Activated CD8-positive, alpha-beta memory T cell treated with anti-CD3 and anti-CD28 coated beads, Interleukin-2, amount 10 ng/mL, durations not matched to agents 7 days and 5 days (primary cell): ENCODE measurements at places on chromosomes 12 and 14. TPM values are rescaled to one million over a fixed set of nuclear protein-coding genes. Genes with fewer than 3 reads are reported as not detected.

- H3K36me3 ChIP-seq, result peaks cover 51% of the 10 kb centered on the region
- peak overlapping the region; percentile 42 for H3K4me3 ChIP-seq
- DNase-seq, result no peak
Observed at GRCh38 chr14:101859538-101859902, 98.0 kb downstream of the PPP2R5C start.

DNA sequence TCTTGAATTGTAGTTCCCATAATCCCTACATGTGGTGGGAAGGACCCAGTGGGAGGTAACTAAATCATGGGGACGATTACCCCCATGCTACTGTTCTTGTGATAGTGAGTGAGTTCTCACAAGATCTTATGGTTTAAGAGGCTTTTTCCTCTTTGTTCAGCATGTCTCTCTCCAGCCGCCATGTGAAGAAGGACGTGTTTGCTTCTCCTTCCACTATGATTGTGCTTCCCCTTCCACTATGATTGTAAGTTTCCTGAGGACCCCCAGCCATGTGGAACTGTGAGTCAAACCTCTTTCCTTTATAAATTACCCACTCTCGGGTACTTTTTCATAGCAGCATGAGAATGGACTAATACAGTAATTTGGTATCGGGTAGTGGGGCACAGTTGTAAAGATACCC, 97.3 kb downstream of the PPP1R12A start:
- no peak for DNase-seq
- peaks cover 66% of the 10 kb centered on the region for H3K36me3 ChIP-seq
- H3K27me3 ChIP-seq, result no peaks in the 10 kb centered on the region
- H3K4me1 ChIP-seq, result peaks cover 19% of the 10 kb centered on the region
- H3K27ac ChIP-seq, result no peak overlapping the region

GRCh38 chr12:64682572-64683277, 72.4 kb downstream of the RASSF3 start:
- no peak for DNase-seq
- H3K4me1 ChIP-seq, result peaks cover 86% of the 10 kb centered on the region
- H3K36me3 ChIP-seq, result peaks cover 37% of the 10 kb centered on the region
- no peaks in the 10 kb centered on the region for H3K27me3 ChIP-seq
- peak overlapping the region; percentile 76 for H3K27ac ChIP-seq

DNA sequence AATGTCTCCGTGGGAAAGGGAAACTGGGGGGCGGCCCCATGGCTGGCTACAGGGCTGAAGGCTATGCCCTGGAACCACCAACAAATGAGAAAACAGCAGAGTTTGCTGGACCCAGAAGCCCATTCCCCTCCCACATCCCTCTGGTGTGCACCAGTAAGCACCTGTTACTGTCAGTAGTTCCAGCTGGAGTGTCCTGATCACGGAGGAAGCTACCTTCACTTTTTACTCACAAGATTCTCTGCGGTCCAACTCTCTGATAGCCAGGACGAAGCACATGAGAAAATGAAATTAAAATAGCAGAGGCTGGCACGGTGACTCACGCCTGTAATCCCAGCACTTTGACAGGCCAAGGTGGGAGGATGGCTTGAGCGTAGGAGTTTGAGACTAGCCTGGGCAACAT, 22.7 kb upstream of the MEG3 start:
- H3K27me3 ChIP-seq, result peaks cover 17% of the 10 kb centered on the region
- no peak for DNase-seq
- no peaks in the 10 kb centered on the region for H3K36me3 ChIP-seq
- H3K27ac ChIP-seq, result no peak overlapping the region
- no peaks in the 10 kb centered on the region for H3K4me1 ChIP-seq

GRCh38 chr14:87805315-87805723, 187.7 kb downstream of the GALC start:
- H3K4me3 ChIP-seq, result no peak overlapping the region
- H3K4me1 ChIP-seq, result no peaks in the 10 kb centered on the region
- H3K36me3 ChIP-seq, result no peaks in the 10 kb centered on the region
- DNase-seq, result peak; percentile 61
- no peak overlapping the region for H3K27ac ChIP-seq

DNA sequence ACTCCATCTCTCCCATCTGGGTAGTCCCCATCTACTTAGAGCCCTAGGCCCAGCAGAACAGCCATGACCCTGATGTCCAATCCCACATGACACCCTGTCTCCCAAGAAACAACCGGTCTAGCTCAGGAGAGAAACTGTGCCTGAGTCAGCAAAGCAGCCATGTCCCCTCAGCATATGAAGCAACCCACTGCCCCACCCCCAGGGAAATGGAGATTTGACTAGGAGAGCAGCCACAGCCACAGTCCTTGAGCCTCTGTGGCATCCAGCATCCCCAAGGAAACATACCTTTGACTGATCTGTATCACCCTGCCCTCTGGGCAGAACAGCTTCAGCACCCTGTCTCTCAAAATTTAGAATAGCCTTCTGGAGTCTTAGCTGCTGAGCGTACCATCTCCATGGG, 641.9 kb upstream of the FBXO33 start:
- no peak overlapping the region for H3K27ac ChIP-seq
- no peaks in the 10 kb centered on the region for H3K27me3 ChIP-seq
- no peak overlapping the region for H3K4me3 ChIP-seq
- no peak for DNase-seq
- no peaks in the 10 kb centered on the region for H3K4me1 ChIP-seq
- H3K36me3 ChIP-seq, result no peaks in the 10 kb centered on the region

DNA sequence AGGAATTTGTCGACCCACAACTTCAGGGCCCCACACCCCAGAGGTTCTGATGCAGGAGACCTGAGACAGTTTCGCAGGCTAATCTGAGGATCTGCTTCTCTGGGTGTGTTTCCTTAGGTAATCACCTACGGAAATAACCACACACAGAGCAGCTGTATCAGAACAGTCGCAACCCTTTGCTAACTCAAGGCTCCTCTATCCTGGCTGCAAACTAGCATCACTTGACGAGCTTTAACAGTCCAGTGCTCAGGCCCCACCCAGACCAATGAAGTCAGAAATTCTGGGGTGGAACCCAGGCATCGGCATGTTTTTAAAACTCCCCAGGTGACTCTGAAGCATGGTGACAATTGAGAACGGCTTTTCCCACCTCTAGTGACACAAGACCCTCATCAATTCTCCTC, 20.7 kb downstream of the SLC7A7 start:
- H3K27me3 ChIP-seq, result peaks cover 36% of the 10 kb centered on the region
- no peak overlapping the region for H3K4me3 ChIP-seq
- no peak overlapping the region for H3K27ac ChIP-seq
- no peak for DNase-seq

GRCh38 chr12:24760606-24761378, 188.1 kb downstream of the BCAT1 start:
- no peak overlapping the region for H3K4me3 ChIP-seq
- peaks cover 3% of the 10 kb centered on the region for H3K4me1 ChIP-seq
- H3K27ac ChIP-seq, result no peak overlapping the region

- no peak overlapping the region for H3K4me3 ChIP-seq
- H3K4me1 ChIP-seq, result no peaks in the 10 kb centered on the region
- H3K36me3 ChIP-seq, result no peaks in the 10 kb centered on the region
- DNase-seq, result no peak
- H3K27ac ChIP-seq, result no peak overlapping the region
- H3K27me3 ChIP-seq, result no peaks in the 10 kb centered on the region
Observed at GRCh38 chr14:89848165-89848564, 106.4 kb downstream of the EFCAB11 start.

DNA sequence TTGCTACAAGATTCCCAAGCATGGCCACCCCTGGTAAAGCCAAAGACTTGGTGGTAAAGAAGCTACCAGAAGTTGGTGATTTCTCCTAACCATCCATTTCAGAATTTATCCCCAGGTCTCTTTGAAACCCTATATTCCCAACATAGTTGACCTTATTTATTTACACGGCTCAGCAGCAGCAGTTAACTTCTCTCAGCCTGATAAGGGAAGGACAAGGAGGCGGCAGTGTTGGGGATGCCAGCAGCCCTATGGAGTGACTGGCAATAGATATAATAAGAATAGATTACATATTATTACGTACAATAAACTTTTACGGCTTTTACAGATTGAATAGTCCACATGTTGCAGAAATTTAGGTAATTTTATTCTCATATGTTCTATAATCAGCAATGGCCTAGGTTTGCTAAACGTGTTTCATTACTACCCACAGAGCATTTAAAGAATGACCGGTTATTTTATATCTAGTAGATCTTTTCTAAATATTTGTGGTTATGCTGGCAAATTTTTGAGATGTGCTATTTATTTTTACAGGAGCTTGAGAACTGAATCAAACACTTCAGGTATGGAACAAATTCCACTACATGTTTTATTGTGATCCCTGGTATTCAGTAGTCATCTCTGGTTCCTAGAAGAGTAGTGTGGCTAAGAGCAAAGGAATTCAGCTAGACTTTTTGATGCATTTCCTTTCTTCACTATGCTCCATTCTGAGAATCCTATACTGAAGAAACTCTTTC, 19.8 kb upstream of the PALS1 start:
- no peak for DNase-seq
- no peaks in the 10 kb centered on the region for H3K4me1 ChIP-seq
- H3K4me3 ChIP-seq, result no peak overlapping the region

DNA sequence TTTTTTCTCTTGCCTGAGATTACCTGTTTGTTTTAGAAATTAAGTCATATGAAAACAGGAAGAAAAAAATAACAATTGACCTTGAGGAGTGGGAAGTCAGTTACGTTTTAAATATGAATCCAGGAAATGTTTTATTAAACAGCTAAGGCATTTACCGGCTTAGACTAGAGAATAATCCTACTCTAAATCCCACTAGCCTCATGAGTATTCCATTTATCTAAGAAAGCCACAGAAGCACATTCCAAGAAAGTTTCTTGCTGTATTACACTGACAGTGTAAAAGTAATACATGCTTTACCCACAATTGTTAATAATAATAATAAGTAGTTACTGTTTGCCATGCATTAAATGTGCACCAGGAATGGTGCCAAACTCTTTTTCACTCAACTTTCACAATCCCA, 90.9 kb downstream of the BMP4 start:
- no peaks in the 10 kb centered on the region for H3K27me3 ChIP-seq
- H3K27ac ChIP-seq, result no peak overlapping the region
- no peaks in the 10 kb centered on the region for H3K4me1 ChIP-seq
- no peak overlapping the region for H3K4me3 ChIP-seq
- no peak for DNase-seq

GRCh38 chr12:94149781-94150239, 1.4 kb downstream of the PLXNC1 start:
- H3K27me3 ChIP-seq, result peaks cover 64% of the 10 kb centered on the region
- peaks cover 8% of the 10 kb centered on the region for H3K36me3 ChIP-seq
- H3K27ac ChIP-seq, result no peak overlapping the region
- H3K4me1 ChIP-seq, result peaks cover 13% of the 10 kb centered on the region
- DNase-seq, result no peak

GRCh38 chr14:68507544-68508081, 285.3 kb downstream of the ZFP36L1 start:
- DNase-seq, result no peak
- H3K4me1 ChIP-seq, result peaks cover 24% of the 10 kb centered on the region
- no peak overlapping the region for H3K27ac ChIP-seq
- H3K27me3 ChIP-seq, result no peaks in the 10 kb centered on the region
- H3K4me3 ChIP-seq, result no peak overlapping the region
- H3K36me3 ChIP-seq, result no peaks in the 10 kb centered on the region

GRCh38 chr14:31920989-31921650, 156.0 kb upstream of the ARHGAP5 start:
- H3K36me3 ChIP-seq, result no peaks in the 10 kb centered on the region
- DNase-seq, result no peak
- H3K4me1 ChIP-seq, result no peaks in the 10 kb centered on the region

GRCh38 chr12:49762468-49762847, 21.1 kb downstream of the TMBIM6 start:
- no peaks in the 10 kb centered on the region for H3K27me3 ChIP-seq
- peak; percentile 64 for DNase-seq
- H3K27ac ChIP-seq, result peak overlapping the region; percentile 85
- H3K4me1 ChIP-seq, result peaks cover 51% of the 10 kb centered on the region

DNA sequence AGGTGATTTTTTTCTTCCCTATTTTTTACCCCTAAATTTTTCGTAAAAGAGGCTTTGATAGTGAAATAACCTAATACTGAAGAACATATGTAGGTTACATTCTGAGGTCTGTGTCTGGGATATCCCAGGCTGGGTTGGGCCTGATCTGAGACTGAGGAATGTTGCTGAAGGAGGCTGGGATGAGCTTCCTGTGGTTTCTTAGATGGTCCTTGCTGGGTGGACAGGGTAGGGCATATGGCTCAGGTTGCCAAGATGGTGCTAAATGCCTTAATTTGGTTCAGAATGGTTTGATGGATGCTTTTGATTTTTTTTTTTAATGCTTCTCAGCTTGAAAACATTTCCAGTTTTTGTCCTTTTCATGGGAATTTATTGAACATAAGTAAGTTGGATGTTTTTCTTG, 124.6 kb upstream of the PMCH start:
- peaks cover 26% of the 10 kb centered on the region for H3K27me3 ChIP-seq
- no peak for DNase-seq
- H3K36me3 ChIP-seq, result no peaks in the 10 kb centered on the region
- no peak overlapping the region for H3K4me3 ChIP-seq
- H3K4me1 ChIP-seq, result peaks cover 2% of the 10 kb centered on the region
- H3K27ac ChIP-seq, result no peak overlapping the region

GRCh38 chr12:6407236-6407954, 23.4 kb downstream of the LTBR start:
- H3K36me3 ChIP-seq, result no peaks in the 10 kb centered on the region
- no peak overlapping the region for H3K27ac ChIP-seq
- H3K4me1 ChIP-seq, result peaks cover 5% of the 10 kb centered on the region
- peaks cover 24% of the 10 kb centered on the region for H3K27me3 ChIP-seq

- DNase-seq, result no peak
- peaks cover 62% of the 10 kb centered on the region for H3K36me3 ChIP-seq
- H3K4me1 ChIP-seq, result peaks cover 76% of the 10 kb centered on the region
- peak overlapping the region; percentile 52 for H3K27ac ChIP-seq
- H3K4me3 ChIP-seq, result no peak overlapping the region
Observed at GRCh38 chr14:92578511-92578910, 64.9 kb downstream of the RIN3 start.

Gene TUNAR
- not detected for total RNA-seq

Gene TMEM120B
- total RNA-seq, result 8.8 TPM

Gene ARMH4
- total RNA-seq, result not detected

Gene FAM181A
- not detected for total RNA-seq

Gene OR11H7
- total RNA-seq, result not detected

Gene LUM
- total RNA-seq, result not detected

Gene GDF3
- not detected for total RNA-seq

Gene SEL1L
- total RNA-seq, result 65.3 TPM

Gene KCNJ8
- not detected for total RNA-seq

Gene CCDC92
- total RNA-seq, result 19.8 TPM

Gene NPFF
- total RNA-seq, result not detected

Gene TMTC1
- total RNA-seq, result 0.07 TPM

Gene FGF23
- not detected for total RNA-seq

Gene CLEC1A
- total RNA-seq, result not detected

Gene CYP46A1
- total RNA-seq, result not detected

Gene SDR9C7
- total RNA-seq, result not detected
